Stimulated activated CD8-positive, alpha-beta memory T cell treated with anti-CD3 and anti-CD28 coated beads, Interleukin-4, amount 100 ng/mL, for 4 hours (primary cell): ENCODE measurements at places on chromosomes 5 and 9.

DNA sequence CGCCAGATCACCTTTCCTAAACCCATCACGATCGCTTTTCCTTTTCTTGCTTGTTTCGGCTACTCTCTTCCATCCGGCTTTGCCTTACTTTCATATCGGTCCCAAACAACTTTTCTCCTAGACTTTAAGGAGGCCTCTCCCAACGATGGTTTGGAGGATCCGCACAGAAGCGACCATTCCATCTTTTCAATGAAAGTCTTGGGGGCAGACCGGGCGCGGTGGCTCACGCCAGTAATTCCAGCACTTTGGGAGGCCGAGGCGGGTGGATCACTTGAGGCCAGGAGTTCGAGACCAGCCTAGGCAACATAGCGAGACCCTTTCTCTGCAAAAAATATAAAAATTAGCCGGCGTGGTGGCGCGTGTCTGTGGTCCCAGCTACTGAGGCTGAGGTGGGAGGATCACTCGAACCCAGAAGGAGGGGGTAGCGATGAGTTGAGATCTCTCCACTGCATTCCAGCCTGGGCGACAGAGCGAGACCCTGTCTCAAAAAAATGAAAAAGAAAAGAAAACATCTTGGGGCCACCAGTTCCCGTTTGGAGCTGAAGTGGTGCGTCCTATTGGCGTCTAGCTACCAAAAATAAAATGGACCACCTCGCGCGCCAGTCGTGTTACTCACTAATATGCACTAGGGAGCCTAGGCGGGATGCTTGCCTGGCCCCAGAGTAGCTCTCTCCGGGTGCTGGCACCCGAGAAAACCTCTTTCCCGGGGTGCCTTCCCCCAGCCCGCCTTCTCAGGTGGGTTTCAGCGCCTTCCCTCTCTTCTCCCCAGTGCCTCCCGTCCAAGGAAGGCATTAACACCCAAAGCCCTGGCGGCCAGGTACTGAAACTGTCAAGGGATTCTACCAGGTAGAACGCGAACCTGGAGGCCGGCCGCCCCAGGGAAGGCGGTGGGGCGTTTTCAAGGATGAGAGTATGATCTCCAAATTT is 800 bp upstream of the AP3B1 start:
- DNase-seq, result peak; percentile 4

GRCh38 chr5:131221888-131222287 is 42.0 kb upstream of the CDC42SE2 start:
- DNase-seq, result no peak

- no peak for DNase-seq
These were observed 40.7 kb upstream of the RNU6ATAC start for GRCh38 chr9:134204991-134205578.

GRCh38 chr5:22541037-22541436 is 312.1 kb downstream of the CDH12 start:
- DNase-seq, result no peak

DNA sequence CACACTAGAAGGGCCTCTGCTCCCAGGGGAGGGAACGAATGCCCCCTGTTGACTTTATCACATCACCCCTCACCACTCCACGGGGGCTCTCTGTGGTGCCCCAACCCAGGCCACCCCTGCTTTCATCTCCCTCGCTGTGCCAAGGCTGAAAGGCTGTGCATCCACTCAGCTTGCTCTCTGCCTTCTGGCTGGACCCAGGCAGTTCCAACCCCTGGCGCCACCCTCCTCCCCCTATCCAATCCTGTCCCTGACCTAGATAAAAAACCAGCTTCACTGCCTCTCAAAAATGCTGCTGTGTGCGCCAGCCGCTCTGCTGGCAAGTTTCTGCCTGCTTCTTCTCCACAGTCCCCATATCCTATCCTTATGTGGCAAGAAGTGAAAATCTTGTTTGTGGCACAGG is 22.4 kb upstream of the CORO2A start:
- no peak for DNase-seq

DNA sequence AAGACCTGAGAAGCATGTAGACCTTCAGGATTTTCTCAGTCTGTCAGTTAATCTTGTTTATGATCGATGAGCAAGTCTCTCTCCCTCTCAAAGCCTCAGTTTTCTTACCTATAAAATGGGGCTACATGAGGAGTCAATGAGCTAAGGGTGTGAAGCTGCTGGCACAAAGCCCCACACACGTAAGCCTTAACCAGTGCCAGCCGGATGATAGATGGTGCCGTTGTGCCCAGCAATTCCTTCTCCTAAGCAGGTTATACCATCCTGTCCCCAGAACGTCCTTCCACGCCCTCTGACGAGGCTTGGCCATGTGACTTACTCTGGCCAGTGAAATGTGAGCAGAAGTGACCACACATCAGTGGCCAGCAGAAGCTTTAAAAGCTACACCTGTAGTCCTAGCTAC is 179.0 kb downstream of the C9orf50 start:
- no peak for DNase-seq

GRCh38 chr9:132559711-132560110 is 22.7 kb upstream of the BARHL1 start:
- DNase-seq, result no peak

GRCh38 chr5:864492-865167 is 13.8 kb upstream of the ZDHHC11 start:
- DNase-seq, result no peak

DNA sequence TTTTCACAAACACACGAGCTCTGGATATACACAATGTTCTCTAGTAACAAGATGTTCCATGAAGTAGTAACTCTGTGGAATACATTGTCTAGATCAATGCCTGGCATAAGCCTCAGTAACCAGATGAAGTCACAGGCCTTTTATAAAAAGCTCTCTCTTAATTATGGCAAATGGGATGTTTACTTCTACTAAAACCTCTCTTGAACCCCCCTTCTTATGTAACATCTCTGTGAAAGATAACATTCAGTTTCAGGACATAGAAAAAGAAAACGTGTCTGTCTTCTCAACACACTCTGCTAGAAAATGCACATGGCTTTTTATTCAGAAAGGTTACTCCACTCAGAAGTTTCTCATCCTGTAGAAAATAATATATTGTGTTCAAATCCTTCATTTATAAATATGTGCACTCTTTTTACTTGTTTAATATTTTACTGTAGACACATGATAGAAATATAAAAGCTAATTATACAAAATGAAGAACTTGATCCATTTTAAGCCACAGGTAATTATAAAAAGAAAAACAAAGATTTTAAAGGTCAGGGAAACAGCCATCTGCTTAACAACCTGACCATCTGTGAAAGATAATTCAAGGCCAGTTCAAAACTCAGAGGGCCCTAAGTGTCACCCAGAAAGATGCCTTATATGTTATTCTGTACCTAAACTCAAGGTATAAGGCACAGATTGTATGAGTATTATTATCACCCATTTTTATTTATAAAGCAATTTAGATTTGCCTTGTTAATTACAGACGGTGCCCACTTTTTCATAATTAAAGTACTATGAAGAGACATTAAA is 812.0 kb downstream of the CDH18 start:
- DNase-seq, result no peak

GRCh38 chr9:125525921-125526631 is 180.9 kb downstream of the MAPKAP1 start:
- DNase-seq, result no peak

DNA sequence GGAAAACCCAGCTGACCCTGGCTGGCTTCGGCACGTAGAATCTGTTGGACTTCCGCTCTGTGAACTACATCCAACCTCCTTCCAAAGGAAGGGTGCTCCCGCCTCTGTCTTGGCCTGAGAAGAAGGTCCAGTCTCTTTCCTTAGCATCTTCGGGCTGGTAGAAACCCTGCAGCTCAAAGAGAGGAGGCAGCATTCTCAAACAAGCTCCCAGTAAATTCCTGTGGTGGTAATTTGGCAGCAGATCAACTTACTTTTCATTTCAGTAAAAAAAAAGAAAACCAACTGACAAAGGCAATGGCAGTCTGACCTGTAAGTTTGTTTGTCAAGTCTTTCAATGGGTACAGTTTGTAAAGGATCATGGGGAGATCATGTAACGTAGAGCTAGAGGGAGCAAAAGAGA is 176.7 kb downstream of the MED10 start:
- no peak for DNase-seq

- no peak for DNase-seq
These were observed 440.3 kb downstream of the PLK2 start for GRCh38 chr5:58019614-58020013.

GRCh38 chr5:150500905-150501304 is 7.0 kb upstream of the NDST1 start:
- no peak for DNase-seq

DNA sequence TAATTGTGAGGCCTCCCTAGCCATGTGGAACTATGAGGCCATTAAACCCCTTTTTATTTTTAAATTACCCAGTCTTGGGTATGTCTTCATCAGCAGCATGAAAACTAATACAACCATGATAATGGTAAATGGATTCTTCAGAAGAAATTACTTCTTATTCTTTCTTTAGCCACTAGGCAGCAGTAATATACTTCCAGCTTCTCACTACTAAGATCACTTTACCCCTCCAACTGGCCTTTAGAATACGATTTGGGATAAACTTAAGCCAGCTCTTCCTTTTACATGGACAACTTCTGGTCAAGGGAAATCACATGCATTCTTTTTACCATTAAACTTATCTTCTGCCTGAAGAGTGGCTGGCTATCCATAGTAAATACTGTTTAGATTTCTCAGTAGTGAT is 355.4 kb downstream of the MAN2A1 start:
- DNase-seq, result no peak

- DNase-seq, result no peak
These were observed 356.9 kb downstream of the SEMA5A start for GRCh38 chr5:9188956-9189355.

DNA sequence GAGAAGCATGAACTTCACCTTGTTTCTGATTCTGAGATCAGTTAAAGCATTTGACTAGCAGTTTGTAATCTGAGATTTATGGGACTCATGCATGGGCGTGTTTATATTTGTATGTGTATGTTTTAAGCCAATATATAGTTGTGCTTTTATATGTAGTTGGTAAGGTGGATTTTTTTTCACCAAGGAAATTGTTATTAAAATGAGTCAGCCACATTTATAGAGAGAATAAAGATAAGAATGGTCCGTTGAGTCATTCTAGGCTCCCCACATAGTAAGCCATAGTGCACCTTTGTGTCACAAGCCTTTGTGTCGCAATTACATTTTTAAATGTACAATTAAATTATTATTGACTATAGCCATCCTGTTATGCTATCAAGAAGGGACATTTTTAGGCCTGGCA is 89.0 kb downstream of the NLN start:
- DNase-seq, result no peak

- DNase-seq, result no peak
These were observed 88.4 kb upstream of the GRAMD2B start for GRCh38 chr5:126334760-126335159.

DNA sequence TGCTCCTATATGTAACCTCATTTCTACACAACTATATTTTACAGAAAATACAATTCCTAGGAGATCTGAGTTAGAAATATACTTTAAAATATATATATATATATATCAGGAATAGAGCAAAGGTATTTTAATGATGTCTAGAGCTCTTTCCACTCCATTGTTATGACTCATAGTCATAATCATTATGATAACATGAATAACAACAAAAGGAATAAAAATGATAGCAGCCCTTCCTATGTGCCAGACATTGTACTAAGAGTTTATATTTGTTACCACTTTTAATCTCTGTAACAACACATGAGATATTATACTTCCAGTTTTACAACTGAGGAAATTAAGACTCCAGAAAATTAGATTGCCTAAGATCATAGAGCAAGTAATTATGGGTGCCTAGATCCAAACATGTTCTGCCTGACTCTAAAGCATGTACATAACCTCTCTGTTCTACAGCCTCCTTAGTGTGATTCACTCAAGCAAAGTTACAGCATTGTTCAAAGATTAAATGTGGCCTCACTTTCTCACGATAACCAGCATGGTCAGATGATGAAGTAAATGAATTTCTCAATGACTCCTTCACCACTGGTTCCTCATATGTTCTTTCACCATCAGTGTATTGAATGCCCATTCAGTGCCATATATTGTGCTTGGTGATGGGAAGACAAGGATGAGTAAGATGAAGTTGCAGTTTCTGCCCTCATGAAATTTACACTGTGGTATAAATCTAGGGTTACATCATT is 452.1 kb downstream of the EFNA5 start:
- DNase-seq, result no peak

GRCh38 chr5:164941132-164941531 is 1435.7 kb downstream of the MAT2B start:
- no peak for DNase-seq

- no peak for DNase-seq
These were observed 1.7 kb downstream of the UBE2QL1 start for GRCh38 chr5:6450319-6450833.

GRCh38 chr5:99771296-99771695 is 763.9 kb upstream of the FAM174A start:
- DNase-seq, result no peak

DNA sequence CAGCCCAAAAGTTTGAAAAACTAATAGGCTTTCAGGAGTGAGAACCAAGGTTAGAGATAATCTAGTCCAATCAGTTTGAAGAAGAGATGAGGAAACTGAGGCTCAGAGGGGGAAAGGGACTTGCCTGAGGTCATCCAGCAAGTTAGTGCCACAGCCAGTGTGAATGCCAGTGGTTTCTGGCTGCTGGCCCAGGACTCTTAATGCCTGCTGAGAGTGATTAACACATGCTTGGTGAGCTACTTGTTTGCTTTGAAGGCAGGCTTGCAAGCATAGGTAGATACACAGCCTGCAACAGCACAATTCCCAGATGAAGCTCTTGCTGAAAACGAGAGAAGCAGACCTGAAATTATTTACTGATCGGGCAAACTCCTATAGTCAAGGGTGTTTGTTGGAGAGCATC is 591.6 kb upstream of the SGCD start:
- DNase-seq, result no peak

GRCh38 chr9:35397216-35397698 is 92.7 kb upstream of the RUSC2 start:
- DNase-seq, result no peak

DNA sequence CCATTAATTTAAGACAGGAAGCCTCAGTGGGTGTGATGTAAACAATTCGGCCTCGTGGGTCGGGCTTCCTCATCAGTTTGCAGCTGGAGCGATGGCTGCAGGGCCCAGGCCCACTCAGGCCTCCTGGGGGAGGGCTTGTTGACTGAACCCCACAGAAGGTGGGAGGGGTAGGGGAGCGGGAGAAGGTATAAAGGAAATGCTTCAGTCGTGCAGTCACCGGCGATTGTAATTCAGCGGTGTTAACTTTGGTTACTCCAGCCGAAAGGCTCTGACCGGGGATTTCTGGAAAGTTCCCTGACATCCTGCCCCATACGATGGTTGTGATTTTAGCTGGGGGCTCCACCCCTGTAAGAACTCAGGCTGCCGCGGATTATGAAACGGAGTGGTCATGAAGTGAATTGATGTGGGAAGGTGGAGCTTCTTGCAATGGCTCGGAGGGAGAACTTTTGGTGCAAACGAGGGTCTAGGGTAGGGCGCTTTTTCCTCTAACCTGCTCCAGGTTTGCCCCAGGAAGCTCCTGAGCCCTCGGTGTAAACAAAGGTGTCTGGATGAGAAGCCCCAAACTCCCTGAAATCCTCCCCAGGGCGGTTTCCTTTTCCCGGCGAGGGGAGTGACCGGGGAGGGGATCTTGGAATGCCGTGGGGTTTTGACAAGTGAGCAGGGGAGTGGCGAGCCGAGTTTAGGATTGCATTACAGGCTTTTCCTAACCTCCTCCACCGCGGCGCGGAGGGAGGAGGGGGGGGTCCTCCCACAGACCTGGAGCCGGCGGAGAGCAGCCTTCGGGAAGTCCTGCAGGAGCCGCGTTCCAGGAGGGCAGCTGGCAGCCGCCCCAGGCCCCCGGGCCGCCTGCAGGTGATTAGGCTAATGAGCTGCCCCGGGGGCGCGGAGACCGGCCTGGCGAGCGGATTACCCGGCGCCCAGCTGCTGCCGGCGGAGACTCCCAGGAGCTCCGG is 215.5 kb downstream of the PDZD2 start:
- DNase-seq, result no peak
